Neural progenitor cell (in vitro differentiated cells): ENCODE measurements at places on chromosomes 6 and 20. TPM values are rescaled to one million over a fixed set of nuclear protein-coding genes. Genes with fewer than 3 reads are reported as not detected.

GRCh38 chr6:39295611-39296011, 18.6 kb downstream of the KCNK17 start:
- H3K27ac ChIP-seq: no peak overlapping the region
- H3K36me3 ChIP-seq: no peaks in the 10 kb centered on the region
- DNase-seq: peak; percentile 26
- H3K4me3 ChIP-seq: no peak overlapping the region
- peaks cover 23% of the 10 kb centered on the region for H3K27me3 ChIP-seq

DNA sequence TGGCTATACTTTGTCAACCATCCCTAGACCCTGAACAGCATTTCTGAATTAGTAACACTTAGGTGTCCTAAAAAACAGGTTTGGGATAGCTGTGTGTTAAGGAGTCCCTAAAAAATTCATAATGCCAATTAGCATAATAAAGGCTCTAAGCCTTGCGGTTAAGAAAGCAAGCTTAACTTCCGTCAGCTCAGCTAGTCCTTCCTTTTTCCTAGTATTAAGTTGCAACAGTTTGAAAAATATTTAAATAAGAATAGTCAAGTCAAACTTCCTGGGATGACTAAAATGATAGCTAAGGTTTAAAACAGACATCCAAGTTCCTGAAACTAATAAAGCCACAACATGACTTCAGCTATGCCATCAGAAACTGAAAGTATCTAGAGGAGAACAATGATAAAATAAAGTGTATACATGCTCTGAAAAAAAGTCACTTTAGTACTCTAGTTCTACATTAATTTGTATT, 3.5 kb downstream of the AKIRIN2 start:
- DNase-seq: peak; percentile 42
- H3K4me3 ChIP-seq: peak overlapping the region; percentile 93
- no peaks in the 10 kb centered on the region for H3K27me3 ChIP-seq
- no peak overlapping the region for H3K27ac ChIP-seq
- no peaks in the 10 kb centered on the region for H3K36me3 ChIP-seq
- H3K4me1 ChIP-seq: peaks cover 40% of the 10 kb centered on the region

GRCh38 chr6:104356197-104356596, 503.5 kb downstream of the HACE1 start:
- H3K27me3 ChIP-seq: no peaks in the 10 kb centered on the region
- H3K4me1 ChIP-seq: no peaks in the 10 kb centered on the region
- no peak for DNase-seq
- H3K4me3 ChIP-seq: no peak overlapping the region
- no peaks in the 10 kb centered on the region for H3K36me3 ChIP-seq
- no peak overlapping the region for H3K27ac ChIP-seq

DNA sequence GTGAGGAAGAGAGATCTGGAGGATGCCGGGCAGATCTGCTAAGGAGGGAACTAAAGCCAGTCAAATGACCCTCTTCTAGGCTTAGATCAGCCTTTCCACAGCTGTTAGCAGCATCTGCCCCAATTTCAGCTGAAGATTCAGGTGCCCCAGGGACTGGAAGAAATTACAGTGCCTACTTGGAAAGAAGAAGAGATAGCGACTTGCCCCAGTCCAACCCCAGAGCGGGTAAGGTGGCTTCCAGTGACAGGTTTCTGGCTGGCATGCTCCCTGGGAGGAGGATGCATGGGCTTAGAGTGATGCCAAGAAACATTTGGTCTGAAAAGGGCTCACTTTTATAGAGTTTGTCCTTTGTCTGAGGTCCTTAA, 620 bp downstream of the TJAP1 start:
- H3K36me3 ChIP-seq: no peaks in the 10 kb centered on the region
- H3K4me3 ChIP-seq: peak overlapping the region; percentile 76
- H3K4me1 ChIP-seq: peaks cover 17% of the 10 kb centered on the region
- no peaks in the 10 kb centered on the region for H3K27me3 ChIP-seq

GRCh38 chr20:63103402-63104311, 96.9 kb upstream of the BHLHE23 start:
- H3K4me3 ChIP-seq: no peak overlapping the region
- peaks cover 8% of the 10 kb centered on the region for H3K4me1 ChIP-seq
- no peaks in the 10 kb centered on the region for H3K36me3 ChIP-seq
- no peak overlapping the region for H3K27ac ChIP-seq
- peak; percentile 36 for DNase-seq
- H3K27me3 ChIP-seq: peaks cover 59% of the 10 kb centered on the region

DNA sequence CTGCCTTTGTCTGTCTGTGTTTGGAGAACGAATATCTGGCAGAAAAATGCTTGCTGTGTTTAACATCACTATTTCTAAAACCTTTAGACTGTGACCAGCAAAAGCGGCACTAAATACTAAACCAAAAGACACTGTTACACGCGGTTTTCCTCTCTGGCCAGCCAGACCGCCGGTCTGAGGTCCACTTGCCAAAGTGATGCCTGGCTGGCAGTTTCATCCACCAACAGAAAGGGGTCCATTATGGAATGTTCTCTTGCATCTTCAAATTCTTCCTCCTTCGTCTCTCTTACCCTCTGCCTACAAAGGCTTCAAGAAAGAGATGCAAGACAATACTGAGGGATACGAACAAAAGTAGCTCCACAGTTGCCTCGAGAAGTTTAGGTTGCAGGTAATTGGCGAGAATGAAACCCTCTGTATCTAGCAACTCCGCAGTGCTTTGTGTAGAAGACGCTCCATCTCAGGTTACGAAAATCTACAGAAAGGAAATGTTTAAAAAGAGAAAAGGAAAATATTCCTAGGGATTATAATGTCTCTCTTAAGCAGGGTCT, 176.6 kb downstream of the TRIM27 start:
- H3K27ac ChIP-seq: no peak overlapping the region
- H3K36me3 ChIP-seq: no peaks in the 10 kb centered on the region
- H3K4me3 ChIP-seq: peak overlapping the region; percentile 51
- DNase-seq: peak; percentile 49

DNMT3B gene
- total RNA-seq: 114 and 148 TPM in 2 replicates
